ENCODE measurements at places on chromosomes 3 and 15.

DNA sequence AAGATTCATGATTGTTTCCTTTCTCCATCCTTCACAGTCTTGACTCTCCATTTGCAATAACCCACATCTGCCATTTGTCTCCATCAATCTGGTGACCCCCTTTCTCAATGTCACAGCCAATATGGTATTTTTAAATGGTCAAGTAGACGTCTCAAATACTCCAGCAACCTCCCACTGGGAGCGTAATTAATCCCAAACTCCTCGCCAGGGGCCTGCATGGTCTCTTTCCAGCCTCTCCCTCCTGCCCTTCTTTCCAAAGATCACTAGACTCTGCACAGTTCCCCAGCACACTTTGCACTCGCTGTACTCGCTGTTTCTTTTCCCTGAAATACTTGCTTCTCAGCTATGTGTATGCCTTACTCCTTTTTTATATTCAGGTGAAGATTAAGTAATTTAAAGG is 115.3 kb downstream of the PLCH1 start:
- no peak for DNase-seq

DNA sequence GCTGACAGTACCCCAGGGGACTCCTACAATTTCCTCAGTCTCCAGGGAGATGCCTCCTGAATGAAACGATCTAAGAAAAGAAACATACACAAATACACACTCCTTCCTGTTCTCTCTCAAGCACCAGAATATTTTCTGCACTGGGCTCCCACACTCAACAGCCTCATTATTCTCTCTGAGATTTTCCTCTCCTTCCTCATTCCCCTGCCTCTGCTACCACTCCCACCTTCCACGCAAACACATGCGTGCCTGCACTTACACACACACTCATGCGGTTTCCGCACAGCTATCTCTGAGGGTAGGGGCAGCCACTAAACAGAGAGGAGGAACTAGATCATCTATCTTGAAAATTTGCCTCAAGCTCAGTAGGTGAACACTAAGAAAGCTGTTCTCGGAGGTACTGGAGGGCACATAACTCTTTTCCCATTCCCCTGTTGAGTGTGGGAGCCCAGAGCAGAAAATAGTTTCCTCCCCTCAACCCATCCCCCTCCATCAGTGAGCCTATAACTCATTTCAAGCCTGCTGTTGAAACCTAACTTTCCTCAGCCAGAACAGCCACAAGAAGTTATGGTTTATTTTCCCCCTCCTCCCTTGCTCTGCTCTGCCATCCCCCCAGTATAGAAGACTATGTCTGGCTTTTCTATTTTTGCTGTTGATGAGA is 30.5 kb upstream of the TIPARP start:
- no peak for DNase-seq

DNA sequence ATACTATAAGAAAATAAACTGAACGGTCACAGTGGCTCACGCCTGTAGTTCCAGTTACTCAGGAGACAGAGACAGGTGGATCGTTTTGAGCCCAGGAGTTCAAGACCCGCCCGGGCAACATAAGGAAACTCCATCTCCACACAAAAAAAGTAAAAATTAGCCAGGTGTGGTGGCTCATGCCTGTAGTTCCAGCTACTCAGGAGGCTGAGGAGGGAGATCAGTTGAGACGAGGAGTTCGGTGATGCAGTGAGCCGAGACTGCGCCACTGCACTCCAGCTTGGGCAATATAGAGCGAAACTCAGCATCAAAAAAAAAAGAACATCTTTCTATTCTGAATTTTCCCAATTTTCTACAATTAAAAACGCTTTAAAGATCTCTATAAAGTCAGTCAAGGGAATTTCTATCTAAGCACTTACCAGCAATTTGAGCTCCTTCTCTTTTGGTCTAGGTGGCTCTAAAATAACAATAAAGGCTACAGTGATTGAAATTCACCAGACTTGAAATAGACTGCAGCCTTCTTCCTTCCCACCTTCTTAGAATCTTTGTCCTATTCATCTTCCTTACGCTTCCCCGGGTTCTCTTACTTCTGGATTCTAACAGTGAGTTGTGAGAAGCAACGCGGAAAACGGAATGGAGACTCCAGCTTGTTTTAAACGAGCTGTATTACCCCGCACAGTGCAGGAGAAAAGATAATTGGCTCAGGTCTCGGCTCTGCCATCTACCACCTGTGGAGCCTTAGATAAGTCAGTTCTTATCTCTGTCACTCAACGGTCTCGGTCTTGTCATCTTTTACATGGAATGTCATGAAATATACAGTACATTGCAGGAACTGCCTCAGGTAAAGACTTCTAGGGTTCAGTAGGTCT is 812 bp upstream of the SEC62 start:
- no peak for DNase-seq

GRCh38 chr15:87871731-87872320 is 384.7 kb downstream of the NTRK3 start:
- no peak for DNase-seq

- no peak for DNase-seq
Observed at GRCh38 chr15:74259292-74259648, 23.1 kb downstream of the CCDC33 start.

DNA sequence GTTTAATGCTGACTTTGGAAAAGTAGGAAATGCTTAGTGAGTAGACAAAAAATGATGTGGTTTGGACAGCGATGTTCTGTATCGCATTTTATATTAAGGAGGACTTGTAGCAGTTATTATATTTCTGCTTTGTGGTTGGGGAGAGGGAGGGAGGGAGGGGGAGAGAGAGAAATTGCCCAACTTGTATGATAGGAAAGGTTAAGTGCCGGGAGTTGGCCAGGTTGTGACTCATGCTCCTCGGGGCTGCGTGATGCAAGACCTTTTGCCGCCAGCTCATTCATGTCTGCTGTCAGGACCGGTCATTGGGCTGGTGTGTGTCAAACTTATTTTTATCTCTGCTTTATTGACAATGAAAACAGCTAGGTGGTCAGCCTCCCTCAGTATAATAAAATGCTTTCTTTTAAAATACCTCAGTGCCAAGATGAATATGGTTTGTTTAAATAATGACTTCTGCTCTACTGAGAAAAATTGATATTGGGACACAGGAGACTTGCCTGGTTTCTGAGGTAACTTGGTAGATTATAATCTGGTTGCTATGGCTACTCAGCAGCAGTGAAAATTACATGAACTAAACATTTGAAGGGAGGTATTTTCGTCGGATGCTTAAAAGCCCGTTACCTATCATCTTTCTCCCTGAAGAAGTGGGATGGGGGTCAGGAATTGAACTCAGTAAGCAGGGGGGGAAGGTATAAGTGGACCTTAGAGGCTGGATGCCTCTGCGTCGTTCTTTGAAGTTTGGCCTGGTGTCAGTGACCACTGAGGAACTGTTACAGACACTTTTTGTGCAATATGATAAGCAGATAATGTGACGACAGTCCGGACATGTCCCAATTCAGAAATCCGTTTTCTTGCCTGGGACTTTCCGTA is 90.7 kb downstream of the FNDC3B start:
- no peak for DNase-seq

GRCh38 chr3:17313746-17314145 is 428.7 kb downstream of the TBC1D5 start:
- no peak for DNase-seq

GRCh38 chr3:161640181-161640580 is 143.6 kb downstream of the OTOL1 start:
- no peak for DNase-seq

DNA sequence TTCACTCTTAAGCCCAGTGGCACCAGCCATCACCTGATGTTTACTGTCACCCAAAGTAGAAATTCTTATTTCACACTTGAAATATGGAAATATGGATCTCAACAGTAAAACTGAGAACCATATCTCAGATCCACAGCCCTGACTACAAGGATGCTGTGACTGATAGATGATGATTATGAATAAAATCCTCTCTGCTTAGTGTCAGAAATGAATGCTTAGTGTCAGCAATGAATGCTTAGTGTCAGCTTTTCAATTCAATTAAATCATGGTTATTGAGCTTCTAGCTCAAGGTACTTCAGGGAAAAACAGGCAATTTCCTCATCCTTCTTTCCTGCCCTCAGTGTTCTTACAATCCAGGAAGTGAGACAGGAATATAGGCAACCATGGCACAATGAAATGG is 392.3 kb downstream of the LSAMP start:
- DNase-seq, result no peak

DNA sequence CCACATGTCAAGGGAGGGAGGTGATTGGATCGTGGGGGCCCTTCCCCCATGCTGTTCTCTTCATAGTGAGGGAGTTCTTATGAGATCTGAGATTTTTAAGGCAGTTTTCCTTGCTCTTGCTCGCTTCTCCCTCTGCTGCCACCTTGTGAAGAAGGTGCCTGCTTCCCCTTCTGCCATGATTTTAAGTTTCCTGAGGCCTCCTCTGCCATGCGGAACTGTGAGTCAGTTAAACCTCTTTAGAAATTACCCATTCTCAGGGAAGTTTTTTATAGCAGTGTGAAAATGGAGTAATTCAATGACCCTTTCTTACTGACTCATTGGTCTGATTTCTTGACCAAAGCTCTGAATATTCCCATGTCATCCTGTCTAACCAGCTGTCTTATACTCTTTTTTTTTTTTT is 484.4 kb upstream of the TPRG1 start:
- no peak for DNase-seq

DNA sequence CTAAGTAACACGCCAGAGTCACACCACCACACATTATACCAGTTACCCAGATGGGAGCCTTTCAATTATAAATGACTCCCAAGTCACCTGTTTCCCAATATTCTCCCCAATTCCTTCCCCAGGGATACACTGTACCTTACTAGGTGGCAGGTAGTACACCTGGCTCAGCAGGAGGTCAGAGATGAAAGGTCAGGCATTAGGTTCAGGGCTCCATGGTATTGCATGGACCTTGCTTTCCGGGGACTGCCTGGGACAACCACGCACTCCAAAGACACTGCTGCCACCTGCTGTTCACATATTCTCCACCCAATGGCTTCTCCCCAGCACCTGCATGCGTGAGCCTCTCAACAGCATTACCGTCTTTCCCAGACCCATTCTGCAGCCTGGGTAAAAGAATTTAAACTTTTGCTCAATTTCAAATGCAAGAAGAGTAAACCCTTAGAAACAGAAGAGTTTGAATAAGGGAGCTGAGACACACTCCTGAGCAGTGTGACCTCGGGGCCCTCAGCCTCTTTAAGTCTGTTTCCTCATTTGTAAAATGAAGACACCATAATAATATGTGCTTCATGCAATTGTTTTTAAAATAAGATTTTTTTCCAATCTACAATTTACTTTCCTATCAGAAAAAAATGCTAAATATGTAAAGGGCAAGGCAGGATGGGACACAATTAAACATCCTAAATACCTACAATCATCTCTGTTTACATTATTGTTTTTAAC is 28.0 kb upstream of the LACTB start:
- DNase-seq, result no peak

DNA sequence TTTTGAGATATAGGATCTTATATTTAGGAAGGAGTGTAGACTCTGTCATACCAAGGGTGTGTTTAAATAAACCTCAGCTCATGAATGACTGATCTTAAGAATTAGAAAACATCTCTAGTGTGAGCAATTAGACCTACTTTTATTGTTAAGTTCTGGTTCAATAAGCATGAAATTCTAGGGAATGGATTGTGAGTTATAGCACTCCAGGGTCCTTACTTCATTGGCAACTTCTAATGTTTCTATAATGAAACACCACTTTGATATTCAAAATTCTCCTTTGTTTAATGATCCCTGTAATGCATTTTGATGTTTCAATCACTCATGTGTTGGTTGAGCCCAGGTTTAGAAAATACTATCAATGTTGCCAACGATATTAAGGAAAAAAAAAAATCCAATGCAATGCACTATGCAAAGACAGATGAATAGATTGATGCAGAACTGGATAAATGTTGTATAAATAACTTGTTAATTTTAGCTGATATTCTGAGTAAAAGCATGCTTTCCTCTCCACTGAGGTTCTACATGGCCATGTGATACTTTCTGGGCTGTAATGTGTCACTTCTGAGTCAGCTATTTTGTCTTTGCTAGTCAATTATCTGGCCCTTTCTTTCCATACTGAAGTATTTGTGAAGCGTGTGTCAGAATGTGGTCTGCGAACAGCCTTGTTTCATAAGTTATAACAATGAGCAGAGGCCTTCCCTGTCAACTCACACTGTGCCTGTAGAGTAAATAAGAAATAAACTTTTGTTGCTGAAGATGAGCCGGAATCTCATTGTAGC is 1035.9 kb downstream of the PLOD2 start:
- DNase-seq, result no peak

- DNase-seq, result no peak
Observed at GRCh38 chr3:185060655-185061054, 92.2 kb downstream of the C3orf70 start.

Measured in cerebellar nuclear complex (tissue), 1 donor.